Hematopoietic multipotent progenitor cell treated with erythropoietin and hydrocortisone succinate and interleukin-3 and kit ligand, for 8 days (in vitro differentiated cells): ENCODE measurements at places on chromosomes 11 and 22.

GRCh38 chr22:50303848-50304527 lies 3.5 kb downstream of the PLXNB2 start:
- DNase-seq = no peak

GRCh38 chr22:20814221-20814808 lies 40.4 kb downstream of the SERPIND1 start:
- no peak for DNase-seq

GRCh38 chr11:61841636-61842527 lies 13.8 kb downstream of the FADS2 start:
- DNase-seq = peak; percentile 93

DNA sequence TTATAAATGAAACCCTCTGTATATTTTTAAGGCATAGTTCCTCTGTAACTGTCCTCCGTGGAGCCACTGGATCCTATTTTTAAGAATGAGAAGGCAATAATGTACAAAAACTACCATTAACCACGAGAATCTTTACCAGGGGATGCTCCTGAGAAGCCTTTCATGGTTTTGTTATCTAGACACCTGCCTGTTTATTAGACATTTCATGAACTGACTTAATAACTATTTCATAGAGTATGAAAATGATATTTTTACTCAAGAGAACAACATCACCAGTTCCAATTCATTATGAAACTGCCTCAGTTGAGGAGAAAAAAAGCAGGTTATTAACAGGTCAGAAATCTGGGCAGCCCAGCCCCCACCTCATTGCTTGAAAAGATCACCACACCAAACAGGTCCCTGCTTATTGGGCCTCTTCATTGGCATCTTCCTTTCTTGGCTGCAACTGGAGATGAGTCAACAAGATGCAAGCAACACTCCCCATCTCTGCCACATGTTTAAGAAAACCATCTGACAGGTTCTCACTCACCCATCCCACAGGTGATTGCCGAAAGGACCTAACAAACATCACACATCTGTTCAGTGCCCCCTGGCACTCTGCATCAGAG lies 27.8 kb downstream of the ETS1 start:
- DNase-seq = no peak
